ENCODE measurements at places on chromosomes 13 and 19. TPM values are rescaled to one million over a fixed set of nuclear protein-coding genes. Genes with fewer than 3 reads are reported as not detected.

DNA sequence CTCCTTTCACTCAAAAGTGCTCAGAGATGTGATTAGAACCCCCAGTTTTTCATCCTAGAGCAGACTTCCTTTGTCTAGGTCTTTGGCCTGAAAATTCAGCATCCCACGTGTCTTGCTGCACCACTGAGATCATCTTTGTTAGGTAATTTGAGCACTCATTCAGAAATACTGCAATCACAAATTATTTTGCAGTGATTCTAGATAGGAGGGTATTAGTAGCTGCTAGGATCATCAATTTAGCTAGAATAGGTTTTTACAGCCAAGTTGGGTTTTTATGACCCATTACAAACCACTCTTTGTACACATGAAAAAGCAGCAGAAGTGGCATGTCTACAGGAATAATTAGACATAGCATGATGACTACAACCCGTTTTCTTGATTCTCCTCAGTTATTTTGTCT is 219.6 kb downstream of the GPC6 start:
- no peak for DNase-seq

DNA sequence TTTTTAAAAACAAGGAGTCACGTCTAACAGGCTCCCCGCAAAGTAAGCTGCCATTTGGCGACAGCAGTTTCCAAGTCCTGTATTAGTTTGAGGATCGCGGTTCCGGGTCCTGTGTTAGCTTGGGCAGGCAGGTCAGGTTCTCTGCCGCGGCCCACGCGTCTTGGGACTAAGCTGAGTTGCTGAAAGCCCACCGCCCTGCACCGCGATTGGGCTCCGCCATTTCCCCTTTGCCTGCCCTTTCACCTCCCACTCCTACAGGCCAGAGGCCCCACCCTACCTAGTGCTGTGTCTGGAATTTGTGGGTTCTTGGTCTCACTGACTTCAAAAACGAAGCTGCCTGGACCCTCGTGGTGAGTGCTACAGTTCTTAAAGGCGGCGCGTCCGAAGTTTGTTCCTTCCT is 6.8 kb downstream of the PARP4 start:
- DNase-seq, result no peak

DNA sequence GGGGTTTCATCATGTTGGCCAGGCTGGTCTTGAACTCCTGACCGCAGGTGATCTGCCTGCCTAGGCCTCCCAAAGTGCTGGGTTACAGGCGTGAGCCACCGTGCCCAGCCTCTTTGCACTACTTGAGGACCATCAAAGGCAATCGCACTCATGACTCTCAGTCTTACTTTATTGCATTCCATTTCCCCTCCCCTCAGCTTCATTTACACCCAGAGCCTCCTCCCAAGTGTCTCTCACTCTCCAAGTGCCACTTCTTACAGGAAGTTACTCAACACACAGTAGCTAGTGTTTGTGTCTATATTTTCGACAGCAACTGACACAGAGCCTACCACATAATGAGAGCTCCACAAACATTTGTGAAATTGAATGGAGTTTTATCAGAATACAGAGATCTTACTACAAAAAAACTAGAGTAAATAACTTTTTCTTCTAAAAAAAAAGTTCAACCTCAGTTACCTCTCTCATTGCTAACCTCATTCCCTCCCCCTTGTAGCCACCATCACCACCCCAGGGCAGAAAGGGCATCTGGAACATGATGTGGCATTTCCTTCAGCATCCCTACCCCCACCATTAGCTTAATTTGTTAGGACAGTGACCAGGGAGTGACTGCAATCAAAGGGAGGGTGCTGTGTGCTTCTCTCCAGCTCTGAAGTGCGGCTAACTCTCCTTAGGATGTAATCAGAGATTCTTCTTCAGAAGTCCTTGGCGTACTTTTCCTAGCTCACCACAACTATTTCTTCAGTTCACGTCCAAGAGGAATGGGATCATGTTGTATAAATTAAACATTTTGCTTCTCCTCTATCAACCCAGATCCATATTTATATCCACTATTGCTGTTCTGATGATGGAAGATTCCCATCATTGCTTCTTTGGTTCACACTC is 17.0 kb upstream of the RUBCNL start:
- DNase-seq, result no peak

GRCh38 chr13:24863748-24864540 is 100.0 kb downstream of the RNF17 start:
- no peak for DNase-seq

GRCh38 chr19:29567366-29567915 is 38.6 kb upstream of the POP4 start:
- DNase-seq, result no peak

The KLK11 gene
- total RNA-seq, result not detected

All from heart right ventricle (tissue), 16 donors.